ENCODE measurements at places on chromosomes 6 and 20.

GRCh38 chr20:15415908-15416307 is 1078.5 kb upstream of the FLRT3 start:
- DNase-seq, result no peak

DNA sequence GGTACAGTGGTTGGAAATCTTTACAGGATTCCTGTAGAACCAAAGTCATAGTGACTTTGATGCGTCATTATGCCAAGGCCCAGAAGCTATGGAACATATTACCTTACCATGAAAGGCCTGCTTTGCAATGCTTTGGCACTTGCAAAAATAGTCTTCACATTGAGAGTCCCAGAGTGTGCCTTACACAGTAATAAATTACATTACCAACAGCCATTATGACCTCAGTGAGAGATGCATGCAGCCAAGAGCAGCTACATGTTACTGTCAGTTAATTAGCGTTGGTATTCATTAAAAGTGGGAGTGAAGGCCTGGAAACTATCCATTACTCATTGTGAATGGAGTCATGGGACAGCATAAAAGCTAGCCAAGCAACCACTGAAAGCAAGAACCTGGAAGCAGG is 39.2 kb upstream of the HDDC2 start:
- no peak for DNase-seq

DNA sequence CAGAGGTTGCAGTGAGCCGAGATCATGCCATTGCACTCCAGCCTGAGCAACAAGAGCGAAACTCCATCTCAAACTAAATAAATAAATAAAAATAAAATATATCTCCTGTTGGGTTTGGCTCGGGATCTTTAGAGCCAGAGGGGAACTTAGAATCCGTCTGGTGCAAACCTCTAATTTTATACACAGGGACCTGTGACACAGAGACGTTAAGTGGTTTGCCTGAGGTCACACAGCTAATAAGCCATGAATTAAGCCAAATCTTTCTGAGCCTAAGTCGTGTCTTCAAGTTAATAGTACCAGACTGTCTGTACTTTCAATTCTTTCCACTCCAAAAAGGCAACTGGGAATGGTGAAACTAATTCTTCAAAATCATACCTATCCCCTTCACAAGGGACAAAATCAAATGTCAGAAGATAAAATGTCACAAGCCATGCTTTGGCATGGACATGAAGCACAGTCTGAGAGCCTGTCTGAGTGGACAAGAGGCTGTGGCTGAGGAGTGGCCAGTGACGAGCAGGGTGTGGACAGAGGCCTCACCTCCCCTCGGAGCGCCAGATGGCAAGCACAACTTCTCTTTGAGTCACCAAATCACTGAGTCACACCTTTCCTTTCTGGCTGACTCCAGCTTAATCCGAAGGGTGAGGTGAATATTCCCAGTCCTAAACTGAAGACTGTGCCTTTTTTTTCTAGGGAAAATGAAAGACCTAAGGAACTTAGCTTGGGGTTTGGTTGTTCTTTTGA is 177.4 kb downstream of the TFAP2A start:
- no peak for DNase-seq

- no peak for DNase-seq
These were observed 15.9 kb upstream of the PCSK2 start for GRCh38 chr20:17210983-17211382.

- no peak for DNase-seq
These were observed 62.4 kb downstream of the YTHDF1 start for GRCh38 chr20:63153254-63154221.
